ENCODE measurements at places on chromosomes 6 and 20.

GRCh38 chr6:160959726-160960435 is 31.7 kb upstream of the MAP3K4 start:
- no peak for DNase-seq

DNA sequence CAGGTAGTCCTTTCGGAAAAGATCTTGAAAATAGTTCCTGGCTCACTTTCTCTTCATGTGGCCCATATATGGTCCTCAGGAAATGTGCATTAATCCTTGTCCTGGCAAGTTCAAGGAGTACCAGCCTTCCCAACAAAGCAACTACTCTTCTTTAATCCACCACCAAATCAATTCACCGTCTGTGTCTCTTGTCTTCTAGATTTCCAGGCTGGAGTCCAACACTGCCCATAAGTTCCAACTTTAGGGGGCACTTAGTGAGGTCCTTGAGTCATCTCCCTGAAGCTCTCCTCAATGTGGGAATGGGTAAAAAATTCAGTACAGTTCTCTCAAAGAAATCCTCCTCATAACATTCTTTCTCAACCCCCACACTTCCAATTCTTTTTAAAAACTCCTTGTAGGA is 6.9 kb upstream of the DAAM2 start:
- DNase-seq, result no peak

- DNase-seq, result no peak
Observed at GRCh38 chr6:106244521-106244920, 81.0 kb downstream of the ATG5 start.

GRCh38 chr6:158358450-158359077 is 46.3 kb downstream of the TULP4 start:
- no peak for DNase-seq

GRCh38 chr6:136723780-136724179 is 68.5 kb downstream of the MAP3K5 start:
- DNase-seq, result no peak

DNA sequence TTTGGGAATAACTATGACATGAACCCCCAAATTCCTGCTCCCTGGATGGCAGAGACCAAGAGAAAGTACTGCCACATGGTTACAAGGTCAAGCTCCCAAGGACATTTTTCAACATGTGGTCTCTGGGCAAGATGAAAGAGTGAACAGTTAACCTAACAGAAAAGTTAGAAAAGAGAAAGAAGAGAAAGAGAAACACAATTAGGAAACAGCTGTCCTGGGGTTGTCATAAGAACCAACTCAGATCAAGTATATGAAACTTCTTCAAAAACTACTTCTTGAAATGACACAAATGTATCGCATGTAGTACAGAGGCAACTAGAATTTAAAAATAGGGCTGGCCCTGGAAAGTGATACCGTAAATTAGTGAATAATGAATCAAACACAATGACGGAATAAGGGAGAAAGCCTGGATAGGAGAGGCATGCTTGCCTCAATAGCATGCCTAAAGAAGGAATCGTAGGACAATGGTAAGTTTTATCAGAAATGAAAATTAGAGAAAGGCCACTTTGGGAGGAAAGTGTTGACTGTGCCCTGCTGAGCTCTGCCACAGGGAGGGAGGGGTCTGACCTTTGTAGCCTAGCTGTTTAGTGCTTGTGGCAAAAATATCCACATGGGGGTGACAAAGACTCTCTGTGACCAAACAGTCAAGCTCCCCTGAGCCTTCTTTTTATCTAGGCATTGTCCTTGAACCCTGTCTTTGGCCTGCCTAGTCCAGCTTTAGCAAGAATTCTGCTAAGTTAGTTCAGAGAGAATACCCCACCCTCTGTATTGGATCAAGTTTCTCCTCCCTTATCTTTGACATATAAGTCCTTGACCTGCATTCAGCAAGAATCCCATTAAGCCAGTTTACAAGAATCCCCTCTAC is 4.3 kb upstream of the DCBLD1 start:
- no peak for DNase-seq

DNA sequence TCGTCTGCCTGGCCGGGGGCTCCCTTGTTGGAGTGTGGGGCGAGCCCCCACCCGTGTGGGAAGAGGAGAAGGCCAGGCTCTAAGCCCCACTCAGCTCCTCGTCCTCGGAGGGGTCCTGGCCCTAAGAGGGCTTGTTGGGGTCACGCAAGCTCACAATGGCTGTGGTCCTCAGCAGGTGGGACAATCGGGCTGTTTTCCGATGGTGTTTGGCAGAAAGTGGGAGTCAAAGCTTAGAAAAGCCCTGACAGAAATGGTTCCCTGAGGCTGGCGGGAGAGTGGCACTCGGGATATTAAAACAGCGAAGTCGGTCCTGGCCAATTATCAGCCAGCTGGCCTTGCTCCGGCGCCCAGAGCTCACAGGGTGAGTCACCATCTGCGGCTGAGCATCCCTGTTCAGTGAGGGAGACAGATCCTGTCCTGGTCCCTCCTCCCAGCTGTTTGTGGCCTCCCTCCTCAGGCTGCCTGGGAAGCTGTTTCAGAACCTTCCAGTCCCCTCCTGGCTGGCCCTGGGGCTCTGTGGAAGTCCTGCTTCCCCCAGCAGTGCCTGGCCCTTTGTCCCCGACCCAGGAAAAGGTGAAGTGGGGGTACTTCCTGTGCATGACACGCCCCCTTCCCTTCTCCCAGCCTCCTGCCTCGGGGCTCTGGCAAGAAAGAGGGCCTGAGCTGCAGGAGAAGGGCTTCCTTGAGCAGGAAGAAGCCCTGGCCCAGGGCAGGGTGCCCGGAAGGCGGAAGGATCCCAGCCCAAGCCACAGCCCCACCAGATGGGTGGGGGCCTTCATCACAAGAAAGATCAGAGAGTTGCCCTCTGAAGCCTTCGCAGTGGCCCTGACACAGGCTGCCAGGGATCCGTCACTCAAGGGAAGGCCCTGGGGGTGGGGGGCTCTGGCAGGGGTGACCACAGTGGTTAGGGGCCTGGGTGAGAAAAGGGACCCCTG is 53.6 kb upstream of the BHLHE23 start:
- DNase-seq, result peak; percentile 10

- no peak for DNase-seq
Observed at GRCh38 chr20:8344631-8345030, 212.6 kb downstream of the PLCB1 start.

DNA sequence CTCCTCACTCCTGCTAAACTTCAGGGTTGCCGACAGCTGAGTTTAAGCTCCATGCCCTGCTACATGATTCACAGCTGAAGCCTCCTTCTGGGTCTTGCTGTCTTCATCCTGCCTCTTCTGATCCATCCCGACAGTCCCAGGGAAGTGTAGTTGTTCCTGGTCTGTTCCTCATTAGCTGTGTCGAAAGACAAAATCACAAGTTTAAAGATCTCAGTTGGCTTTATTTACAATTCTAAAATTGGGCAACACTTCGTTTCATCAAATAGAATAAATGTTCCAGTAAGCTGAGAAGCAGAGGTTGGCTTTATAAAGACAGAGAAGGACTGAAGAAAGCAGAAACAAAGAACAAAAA is 4.1 kb upstream of the SLC2A10 start:
- peak; percentile 64 for DNase-seq

- DNase-seq, result no peak
Observed at GRCh38 chr6:61887423-61887822, 398.6 kb downstream of the KHDRBS2 start.

- no peak for DNase-seq
Observed at GRCh38 chr20:52937591-52938100, 34.5 kb upstream of the TSHZ2 start.

DNA sequence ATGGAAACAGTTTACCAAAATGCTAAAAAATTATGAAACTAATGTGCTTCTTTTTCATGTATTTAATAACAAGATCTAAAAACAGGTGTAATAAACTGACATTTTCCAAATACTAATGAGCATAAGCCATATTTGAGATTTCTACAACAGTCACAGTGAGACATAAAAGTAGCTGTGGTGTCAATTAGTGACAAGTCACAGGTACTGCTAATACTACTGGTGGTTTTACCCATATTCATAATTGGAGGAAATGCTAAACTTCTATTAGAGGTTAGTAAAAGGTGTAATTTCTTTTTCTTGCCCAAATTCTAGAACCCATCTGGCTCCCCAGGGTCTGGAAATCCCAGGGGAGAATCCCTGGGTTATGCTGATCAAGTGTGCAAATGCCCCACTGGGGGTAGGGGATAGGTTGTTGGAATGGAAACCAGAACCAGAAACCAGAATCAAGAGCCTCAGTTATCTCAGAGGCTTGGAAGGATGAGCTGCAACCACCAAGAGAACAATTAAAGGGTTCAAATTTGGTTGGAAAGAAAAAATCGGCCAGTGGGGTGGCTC is 7.1 kb upstream of the GTF2H4 start:
- no peak for DNase-seq

- DNase-seq, result no peak
Observed at GRCh38 chr20:25295386-25296093, 47.7 kb downstream of the PYGB start.

GRCh38 chr20:58019027-58019849 is 209.2 kb downstream of the ANKRD60 start:
- DNase-seq, result peak; percentile 48

DNA sequence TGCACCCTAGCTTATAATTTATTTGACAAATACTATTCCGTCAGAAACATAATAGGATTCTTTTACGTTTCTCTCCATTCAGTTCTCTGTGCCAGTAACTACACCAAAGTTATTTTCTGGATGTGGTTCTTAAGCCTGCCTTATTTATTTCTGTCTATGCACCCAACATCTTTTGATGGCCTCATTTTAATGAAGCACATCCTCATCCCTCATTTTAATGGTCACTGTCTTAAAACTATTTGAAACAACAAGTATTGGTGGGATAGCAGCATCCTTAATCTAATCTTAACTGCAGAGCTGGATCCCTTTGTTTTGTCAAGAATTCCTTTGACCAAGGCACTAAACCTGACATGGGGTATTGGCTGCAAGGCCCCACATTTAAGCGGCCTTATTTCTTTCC is 11.0 kb downstream of the FAM135A start:
- DNase-seq, result no peak

DNA sequence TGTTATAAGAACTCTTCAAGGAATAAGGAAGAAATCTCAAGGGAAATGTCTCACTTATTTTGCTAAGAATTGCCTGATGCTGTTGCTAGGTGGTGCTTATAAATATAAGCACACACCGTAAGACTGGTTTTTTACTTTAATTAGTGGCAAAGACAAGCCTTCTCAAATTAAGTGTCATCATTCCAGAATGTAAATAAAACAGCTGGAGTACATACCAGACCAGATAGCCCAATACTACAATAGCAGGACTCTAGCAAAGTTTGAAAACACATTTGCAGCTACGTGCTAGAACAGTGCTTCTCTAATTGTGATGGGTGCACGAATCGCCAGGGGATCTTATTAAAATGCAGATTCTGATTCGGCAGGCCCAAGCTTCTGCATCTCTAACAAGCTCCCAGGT is 6.8 kb downstream of the CNKSR3 start:
- DNase-seq, result no peak

DNA sequence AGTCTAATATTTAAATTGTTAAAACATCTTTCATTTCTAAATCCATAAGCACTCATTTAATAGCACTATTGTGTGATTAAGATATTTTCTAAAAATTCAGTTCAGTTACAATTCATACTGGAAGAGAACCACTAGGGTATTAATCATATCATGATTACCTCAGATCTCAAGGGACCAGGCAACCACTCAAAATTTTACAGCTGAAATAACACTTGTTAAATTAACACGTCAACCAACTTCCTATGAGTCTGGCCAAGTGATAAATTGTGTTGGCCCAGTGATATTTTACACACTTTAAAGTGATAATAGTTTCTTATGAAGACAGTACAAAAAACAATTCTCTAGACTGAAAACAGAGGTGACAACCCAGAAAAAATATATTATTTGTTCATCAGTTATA is 869.0 kb upstream of the ADGRB3 start:
- no peak for DNase-seq

- DNase-seq, result no peak
Observed at GRCh38 chr6:136859430-136859829, 37.0 kb downstream of the PEX7 start.

GRCh38 chr20:11982289-11982954 is 64.7 kb downstream of the BTBD3 start:
- no peak for DNase-seq

DNA sequence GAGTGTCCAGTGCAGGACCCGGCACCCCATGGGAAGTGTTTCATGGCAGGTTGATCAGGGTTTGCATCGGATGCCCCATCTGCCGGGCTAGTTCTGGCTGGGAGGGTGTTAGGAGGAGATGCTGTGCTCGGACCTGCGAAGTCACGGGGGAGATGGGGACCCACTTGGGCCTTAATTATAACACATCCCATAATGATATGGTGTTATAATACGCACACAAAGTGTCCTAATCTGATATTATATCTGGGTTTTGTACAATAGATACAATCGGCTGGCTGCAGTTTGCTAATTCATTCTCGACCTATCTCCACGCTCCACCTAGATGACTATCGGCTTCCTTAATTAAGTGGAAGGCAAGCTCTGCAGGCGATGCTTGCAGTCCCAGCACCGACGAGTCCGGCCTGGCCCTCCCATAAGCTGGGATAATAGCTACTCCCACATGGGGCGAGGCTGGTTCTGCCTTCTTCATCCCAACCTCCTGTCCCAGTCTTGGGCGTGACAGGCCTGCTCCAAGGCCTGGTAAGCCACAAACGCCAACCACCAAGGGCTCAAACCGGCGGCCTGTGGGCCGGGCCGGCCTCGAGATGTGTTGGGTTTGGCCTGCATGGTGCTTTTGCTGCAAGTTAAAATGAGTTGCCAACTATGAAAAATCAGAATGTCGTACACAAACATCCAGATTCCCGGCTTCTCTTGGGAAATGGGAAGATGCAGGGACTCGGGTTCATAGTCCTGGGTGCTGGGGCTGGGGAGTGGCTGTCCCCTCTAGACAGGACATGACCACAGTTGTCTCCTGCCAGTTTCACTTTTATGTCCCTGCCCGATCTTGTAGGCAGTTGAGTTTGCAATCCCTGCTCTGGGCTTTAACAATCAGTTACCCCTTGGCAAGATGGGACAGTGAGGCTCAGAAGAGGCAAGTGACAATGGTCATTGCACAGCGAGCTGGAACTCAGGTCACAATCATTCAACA is 32.7 kb downstream of the CEBPB start:
- DNase-seq, result no peak

- DNase-seq, result no peak
Observed at GRCh38 chr6:90790058-90790457, 203.2 kb upstream of the MAP3K7 start.

DNA sequence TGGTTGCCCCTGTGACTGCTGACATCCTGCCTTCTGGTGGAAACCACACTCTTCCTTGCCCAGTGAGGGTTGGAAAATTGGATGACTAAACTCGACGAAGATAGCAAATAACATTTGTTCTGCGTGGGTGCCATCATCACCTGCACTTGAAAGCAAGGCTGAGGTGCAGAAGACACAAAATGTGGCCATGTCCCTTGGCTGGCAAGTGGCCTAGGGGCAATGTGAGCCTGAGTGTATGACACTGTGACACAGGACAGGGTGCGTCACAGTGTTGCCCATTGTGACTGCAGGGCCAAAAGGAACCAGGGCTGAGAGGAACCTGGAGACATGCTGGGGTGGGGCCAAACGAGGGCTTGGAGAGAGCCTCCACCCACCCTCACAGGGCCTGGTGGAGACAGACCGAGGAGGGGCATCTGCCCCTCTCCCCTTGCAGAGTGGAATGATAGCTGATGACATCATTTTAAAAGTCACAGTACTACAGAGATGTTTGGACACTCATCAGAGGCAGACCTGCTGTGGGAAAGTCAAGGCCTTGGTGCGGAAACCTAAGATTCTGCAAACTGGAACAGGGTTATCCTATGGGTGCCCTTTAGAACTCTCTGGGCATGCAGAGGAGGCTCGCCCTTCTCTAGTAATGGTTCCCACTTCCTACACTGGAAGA is 12.8 kb upstream of the HLA-F start:
- no peak for DNase-seq

Measured in stromal cell of bone marrow (primary cell).